ENCODE measurements at places on chromosomes 11 and 22.

DNA sequence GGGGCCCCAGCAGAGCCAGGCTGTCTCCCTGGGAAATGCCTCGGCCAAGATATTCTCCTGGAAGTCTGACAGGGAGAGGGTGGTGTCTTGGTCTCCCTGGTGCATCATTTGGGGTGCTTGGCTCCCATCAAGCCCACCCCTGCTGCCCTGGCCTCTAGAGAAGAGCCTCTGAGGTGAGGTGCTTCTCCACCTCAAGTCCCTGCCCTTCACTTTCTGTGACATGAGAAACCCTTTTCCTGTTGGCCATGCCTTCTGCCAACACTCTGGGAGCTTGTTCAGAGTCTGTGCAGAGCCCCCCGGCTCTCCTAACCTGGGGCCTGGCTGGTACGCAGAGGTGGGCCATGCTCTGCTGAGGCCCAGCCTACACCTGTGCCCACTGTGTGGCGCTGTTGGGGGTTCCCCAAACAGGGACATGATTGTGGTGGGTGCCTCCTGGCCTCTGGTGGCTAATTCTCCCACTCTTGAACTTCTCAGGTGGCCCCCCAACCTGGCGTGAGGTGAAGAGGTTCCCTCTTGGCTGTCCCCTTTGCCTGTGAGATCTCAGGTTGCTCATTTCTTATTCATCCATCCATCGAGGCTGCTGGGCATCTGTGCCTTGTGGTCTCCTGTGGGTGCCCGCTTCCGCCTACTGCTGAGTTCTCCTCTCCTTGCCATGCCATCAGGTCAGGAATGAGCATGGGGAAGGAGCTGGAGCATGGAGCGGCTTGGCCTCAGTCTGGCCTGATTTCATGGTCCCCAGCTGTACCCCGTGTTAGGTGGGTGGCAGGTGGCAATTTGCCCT lies 19.2 kb upstream of the DGCR8 start:
- DNase-seq = no peak

- no peak for DNase-seq
Measured at GRCh38 chr11:19441288-19441687, 200.5 kb upstream of the E2F8 start.

- DNase-seq = no peak
Measured at GRCh38 chr11:11993839-11994238, 14.6 kb downstream of the DKK3 start.

- DNase-seq = no peak
Measured at GRCh38 chr11:4639931-4640330, 2.7 kb downstream of the OR51D1 start.

- DNase-seq = peak; percentile 75
Measured at GRCh38 chr22:30435674-30436126, 10.1 kb downstream of the MTFP1 start.
